IMR-90 (cell line): ENCODE measurements at places on chromosomes 7 and 10.

DNA sequence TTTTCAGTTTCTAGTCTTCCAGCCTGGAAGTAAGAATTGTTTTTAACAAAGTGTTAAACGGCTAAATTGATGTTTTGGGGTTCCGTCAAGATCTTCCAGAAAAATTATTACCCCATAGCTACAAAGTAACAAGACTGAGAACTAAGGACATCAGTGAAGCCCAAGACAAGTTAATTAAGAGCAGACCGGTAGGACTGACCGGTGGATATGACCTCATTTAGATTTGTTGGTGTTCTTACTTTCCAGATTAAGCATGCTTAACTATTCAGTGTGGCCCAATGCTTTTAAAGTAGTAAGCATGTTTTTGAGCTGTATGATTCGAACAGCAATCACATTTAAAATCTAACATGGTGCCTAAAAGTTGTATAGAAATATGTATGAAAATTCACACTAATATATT lies 73.1 kb upstream of the RPA3 start:
- DNase-seq = no peak

- DNase-seq = no peak
Measured at GRCh38 chr7:95537468-95537867, 51.7 kb downstream of the ASB4 start.

GRCh38 chr7:5425507-5426225 lies 2.0 kb upstream of the TNRC18 start:
- DNase-seq = peak; percentile 89

DNA sequence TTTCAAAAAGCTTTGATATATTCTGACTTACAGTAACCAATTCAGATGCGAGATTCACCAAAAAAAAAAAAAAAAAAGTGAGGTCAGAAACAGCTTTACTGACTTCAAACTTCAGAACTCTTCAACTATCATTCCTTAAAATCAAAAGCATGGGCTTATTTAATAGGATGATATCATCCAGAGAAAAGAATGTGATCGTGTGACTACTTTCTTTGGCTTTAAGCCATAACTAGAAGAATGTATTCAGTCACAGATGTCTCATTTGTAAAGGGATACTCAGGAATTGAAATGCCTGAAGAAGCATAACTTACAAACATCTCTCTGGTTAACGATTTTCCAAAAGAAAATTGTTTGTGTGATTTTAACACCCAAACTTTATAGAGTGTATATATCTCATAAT lies 11.5 kb downstream of the TPK1 start:
- peak; percentile 36 for DNase-seq
